ENCODE measurements at places on chromosomes 1 and 21.

- DNase-seq = no peak
Observed at GRCh38 chr1:47244339-47244862, 12.4 kb upstream of the TAL1 start.

GRCh38 chr1:206411321-206411720 lies 59.0 kb upstream of the IKBKE start:
- no peak for DNase-seq

DNA sequence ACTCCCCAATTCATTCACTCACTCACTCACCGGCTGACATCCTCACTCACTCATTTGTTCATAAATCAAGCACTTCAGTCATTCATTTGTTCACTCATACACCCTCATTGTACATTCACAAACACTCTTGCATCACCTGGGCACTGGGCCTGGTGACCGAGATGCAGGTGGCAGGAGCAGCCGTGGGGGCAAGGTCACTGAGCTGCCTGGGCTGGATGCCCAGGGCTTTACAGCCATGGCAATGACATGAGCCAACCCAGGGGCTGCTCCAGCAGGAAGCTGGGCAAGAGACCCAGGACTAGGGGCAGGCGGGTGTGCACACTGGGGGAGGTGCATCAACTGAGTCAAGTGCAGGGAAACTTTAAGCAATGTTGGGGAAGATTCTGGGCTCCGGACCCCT lies 113.6 kb upstream of the IGSF21 start:
- no peak for DNase-seq

DNA sequence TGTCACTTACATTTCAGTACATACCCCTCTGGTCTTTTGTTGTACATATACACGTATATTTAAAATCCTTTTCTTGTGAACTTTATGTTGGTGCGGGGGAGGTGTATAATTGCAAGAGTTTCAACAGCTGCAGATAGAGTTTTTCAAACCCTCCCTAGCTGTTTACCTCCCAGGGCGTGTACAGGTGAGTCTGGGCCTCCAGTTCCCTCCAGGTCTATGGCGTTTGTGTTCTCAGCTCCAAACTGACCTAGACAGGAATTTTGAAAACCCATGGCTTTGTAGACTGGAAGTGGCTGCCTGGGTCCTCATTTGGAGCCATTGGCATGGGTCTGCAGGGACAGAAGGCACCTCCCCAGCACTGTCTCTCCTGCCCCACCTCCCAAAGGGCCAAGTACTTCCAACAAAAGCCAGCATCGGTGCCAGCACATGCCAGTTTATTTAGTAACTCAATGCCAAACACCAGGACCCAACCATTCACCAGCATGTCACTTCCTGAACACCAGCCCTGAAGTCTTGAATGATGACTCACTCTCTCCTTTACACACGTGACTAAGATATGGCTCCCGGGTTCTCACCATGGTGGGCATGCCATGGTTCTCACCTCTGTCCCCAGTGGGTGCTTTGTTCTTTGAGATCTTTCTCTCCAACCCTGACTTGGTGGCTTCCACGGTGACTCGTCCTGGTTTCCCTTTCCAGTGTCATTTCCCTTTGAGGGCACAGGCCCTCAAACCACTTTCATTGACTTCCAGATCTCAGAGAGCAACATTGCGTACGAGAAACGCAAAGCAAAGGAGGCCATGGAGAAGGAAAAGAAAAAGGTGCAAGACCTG lies 57.3 kb upstream of the EFHD2 start:
- no peak for DNase-seq

- no peak for DNase-seq
Observed at GRCh38 chr1:16984717-16985116, 4.3 kb upstream of the MFAP2 start.

DNA sequence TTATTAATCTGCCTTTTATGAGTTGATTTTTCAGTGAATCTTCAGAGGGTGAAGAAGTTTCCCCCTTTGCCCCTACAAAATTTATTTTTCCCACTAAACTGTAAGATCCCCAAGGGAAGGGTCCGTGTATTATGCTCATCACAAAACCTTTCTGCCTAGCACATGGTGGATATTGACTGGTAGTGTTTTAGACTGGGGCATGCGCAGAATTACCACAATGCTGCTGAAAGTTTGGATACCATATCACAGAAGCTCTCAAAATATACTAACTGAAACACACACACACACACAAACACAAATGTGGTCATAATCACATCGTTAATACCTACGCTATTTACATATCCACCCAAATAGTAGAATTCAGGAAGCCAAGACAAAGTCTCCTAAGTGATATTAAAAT lies 28.0 kb upstream of the DMRTB1 start:
- DNase-seq = no peak

- no peak for DNase-seq
Observed at GRCh38 chr1:17856496-17857108, 101.5 kb downstream of the ACTL8 start.

GRCh38 chr1:46379996-46380395 lies 14.1 kb upstream of the FAAH start:
- DNase-seq = no peak

- no peak for DNase-seq
Observed at GRCh38 chr1:163408262-163408661, 86.5 kb downstream of the NUF2 start.

DNA sequence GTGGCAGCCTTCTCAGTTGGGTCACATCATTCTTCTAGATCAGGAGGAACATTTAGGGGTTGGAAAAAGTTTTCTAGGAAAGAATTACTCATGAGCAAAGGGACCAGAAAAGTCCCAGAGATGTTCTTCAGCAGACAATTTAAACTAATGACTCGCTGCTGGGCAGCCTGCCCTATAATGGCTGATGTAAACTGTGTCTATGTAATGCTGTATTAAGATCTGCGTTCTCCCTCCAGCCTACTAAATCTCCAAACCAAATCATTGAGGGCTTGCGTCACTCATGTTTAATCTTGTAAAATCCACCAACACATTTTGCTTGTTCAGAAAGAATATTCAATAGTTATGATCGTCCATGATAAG lies 92.1 kb downstream of the LRRC8C start:
- DNase-seq = no peak

DNA sequence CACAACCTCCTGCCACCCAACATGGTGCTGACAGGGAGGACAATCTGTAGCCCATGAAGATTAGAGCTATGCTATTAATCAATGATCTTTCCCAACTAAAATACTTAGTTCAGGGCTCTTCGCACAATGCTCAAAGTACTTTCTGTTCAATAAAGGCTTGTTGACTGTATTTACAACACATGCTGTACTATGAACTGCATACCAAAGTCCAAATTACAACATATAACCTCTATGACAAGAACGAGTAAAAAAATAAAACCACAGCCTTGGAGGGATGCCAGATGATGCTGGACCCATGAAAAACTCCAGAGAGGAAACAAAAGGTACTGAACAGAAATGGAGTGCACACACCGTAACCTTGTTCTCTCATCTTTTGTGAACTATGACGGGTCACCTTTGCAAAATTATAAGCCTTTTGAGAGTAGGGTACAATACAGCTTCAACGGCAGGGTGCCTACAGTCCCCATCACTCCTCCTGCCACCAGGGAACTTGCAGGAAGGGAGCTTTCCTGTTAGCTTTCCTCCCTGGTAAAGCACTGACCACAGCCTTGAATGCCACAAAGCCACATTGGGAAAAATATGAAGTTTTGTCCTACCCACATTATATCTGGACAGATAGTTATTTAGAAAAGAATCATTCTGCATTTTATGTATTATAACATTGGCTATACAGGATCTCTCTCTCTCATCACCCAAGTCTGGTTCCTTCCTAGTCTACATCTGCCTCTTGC lies 175.6 kb downstream of the NRIP1 start:
- no peak for DNase-seq

- no peak for DNase-seq
Observed at GRCh38 chr1:238404921-238405320, 514.2 kb upstream of the ZP4 start.

GRCh38 chr1:94629259-94630181 lies 88.0 kb upstream of the F3 start:
- DNase-seq = no peak

- no peak for DNase-seq
Observed at GRCh38 chr1:168653567-168653966, 75.4 kb downstream of the DPT start.

DNA sequence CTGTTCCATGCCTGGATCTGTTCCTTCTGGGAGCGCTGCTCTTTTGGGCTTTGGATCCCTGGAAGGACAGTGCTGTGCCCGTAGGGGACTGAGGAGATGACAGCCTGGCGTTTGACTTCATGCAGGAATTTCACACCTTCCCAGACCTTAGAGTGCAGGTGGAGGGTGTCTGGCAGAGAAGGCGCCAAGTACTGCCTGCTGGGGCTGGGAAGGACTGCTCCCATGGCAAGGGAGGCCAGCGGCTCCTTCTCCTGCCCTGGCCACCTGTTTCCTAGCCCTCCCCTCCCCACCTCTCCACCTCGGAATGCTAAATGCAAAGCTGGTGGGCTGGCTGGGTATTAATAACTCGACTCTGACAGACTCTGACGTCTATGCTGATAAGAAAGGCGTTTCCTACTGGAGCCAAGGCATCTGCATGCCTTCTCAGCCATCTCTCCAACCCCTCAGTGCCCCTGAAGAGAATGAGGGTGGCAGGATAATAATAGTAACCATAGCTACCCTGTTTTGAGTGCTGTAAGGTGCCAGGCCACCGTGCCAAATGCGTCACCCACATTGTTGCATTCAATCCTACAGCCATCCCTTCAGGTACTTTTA lies 17.5 kb upstream of the PDIK1L start:
- DNase-seq = no peak

DNA sequence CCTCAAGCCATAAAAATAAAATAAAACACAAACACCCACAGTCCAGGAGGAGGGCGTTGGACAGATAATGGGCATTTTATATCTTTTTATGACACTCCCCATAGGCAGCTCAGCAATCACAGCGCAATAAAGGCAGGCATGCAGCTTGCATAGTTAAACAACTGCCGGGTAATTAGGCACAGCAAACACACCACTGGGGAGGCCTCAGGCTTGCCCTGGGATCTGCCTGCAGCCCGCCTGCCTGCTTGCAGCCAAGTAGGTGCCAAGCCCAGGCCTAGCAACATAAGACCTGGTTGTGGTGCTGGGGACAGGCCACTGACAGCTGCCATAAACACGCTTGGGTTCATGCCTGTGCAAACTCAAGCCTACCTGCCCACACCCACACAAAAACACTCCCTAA lies 54.2 kb downstream of the DMAP1 start:
- DNase-seq = no peak

GRCh38 chr1:200037904-200038303 lies 10.4 kb downstream of the NR5A2 start:
- no peak for DNase-seq

DNA sequence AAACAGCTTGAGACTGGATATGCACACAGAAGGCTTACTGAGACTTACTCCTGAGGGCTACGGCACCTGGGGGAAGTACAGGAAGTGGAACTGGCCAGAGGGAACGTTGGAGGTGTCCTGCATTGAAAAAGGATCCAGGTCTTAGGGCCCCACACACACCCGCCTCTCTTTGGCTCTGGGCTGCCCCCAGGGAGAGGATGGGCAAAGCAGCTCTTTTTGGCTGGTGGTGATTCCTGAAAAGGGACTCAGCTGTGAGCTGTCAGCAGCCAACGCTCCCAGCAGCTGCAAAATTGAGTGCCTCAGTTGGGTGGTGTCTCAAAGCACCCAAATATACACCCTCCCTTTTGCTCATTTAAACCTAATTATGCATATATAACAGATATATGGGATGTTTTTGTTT lies 213.2 kb downstream of the TNR start:
- DNase-seq = peak; percentile 37

DNA sequence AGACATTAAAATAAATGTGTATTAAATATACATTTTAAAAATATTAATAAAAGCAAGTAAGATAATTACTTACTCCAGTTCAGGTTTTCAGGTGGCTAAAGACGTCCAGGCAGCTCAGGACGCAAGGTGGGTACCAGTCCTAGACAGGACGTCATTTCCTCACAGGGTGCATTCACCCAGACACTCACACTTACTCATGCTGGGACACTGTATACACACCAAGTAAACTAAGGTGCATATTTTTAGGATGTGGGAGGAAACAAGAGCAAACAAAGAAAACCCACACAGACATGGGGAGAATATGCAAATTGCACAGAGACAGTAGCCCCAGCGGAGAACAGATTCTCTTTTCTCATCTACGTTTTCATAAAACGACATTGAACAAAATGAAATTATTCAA lies 457.9 kb downstream of the BRINP3 start:
- DNase-seq = no peak

DNA sequence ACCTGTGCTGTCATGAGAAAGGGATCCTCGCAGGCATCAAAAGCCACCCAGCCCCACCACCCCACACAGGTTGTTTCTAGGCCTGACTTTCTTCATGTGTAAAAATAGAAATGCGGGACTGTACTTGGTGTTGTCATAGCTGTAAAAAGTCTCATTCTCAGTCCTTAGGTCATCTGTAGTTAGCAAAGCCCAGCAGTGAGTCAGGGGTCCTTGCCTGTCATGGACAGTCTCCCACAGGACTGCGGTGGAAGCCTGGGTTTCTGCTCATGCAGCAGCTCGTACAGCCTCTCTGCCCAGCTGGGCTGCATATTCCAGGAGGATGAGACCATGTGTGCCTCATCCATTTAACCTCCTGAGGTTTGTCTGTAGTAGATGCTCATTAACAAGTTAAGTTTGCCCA lies 58.2 kb downstream of the MRPS6 start:
- no peak for DNase-seq

GRCh38 chr1:73100216-73100615 lies 817.9 kb upstream of the NEGR1 start:
- DNase-seq = no peak

DNA sequence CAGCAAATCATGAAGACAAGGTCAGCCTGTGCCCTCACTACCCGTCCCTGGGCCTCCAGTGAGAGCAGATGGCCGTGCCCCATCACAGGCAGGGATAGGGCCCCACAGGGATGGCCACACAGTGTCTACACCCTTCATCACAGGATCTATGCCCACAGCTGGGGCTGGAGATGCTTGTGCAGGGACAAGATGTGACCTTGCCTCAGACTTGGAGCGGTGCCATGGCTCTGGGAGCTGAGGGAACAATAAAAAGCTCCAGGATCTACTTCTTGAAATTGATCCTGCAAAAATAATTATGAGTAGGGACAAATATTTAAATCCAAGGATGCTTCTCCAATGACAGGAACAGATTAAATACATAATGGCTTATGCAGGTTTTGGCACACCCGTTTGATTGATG lies 25.4 kb upstream of the TCEA3 start:
- no peak for DNase-seq
